ENCODE measurements at places on chromosomes 5 and 9.

DNA sequence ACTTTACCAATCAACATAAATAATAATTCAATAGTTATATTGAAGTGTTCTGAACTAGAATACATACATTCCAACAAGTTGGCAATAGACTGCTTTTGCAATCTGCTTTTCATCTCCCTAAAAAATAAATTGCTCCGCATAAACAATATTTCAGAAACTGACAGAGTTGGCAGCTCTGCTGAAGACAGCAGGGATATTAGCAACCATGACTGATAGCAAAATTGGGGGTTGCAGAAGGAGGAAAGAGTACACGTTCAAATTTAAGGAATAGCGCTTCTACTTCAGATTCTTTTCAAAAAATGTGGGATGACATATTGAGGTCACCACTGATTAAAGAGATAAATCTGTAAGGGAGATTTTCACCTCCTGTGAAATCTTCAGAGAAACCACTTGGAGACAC is 521.2 kb downstream of the DTWD2 start:
- no peak for DNase-seq

GRCh38 chr9:91085517-91086291 is 276.0 kb downstream of the AUH start:
- no peak for DNase-seq

DNA sequence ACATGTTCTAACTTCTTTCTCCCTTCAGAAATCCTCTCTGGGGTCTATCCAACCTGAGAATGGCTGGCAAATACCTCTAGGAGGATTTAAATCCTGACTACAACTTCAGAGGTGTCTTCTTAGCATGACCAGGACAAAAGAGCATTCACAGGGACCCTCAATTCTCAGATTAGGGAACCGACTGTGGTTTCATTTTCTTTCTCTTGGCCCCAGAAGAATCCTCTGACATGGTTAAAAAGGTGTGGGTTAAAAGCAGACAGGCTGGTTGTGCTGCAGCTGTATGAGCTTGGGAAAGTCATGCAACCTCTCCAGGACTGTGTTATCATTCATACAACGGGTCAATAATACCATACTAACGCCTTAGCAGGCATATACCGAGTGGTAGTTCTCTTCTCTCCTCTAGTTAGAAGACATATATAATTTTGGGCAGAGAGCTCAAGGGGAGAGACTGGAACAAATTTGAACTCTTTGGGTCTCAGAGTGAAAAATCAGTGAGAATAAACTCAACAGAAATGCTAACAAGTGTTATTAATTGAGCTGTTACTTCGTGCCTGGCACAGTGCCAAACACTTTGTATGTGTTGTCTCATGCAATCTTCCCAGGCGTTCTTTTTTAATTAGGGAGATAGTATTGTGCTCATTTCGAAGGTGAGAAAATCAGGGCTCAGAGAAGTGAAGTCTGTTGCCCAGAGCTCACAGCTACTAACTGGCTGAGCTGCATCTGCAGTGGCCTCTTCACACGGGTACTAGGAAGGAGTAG is 35.2 kb downstream of the INSYN2B start:
- DNase-seq: no peak

- no peak for DNase-seq
These were observed 4.1 kb downstream of the PTCD2 start for GRCh38 chr5:72324189-72324825.

DNA sequence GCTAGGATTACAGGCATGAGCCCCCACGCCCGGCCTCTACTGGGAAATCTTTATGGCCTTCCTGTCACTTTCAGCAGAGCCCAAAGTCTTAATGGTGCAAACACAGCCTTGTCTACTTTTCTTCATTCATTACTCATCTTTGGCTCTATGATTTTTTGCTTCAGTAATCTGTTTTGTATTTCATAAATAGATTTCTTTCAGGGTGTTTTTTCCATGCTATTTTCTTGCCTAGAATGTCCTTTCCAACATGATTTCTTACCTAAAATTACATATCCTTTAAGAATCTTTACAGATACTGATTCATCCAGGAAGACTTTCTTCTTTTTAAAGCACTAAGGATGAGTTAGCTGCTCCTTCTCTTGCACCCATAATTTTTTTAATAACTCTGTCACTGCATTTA is 213.0 kb downstream of the TAF11L14 start:
- DNase-seq: no peak

GRCh38 chr9:99192786-99193465 is 28.8 kb downstream of the ALG2 start:
- no peak for DNase-seq

GRCh38 chr5:79954620-79955019 is 36.4 kb downstream of the MTX3 start:
- no peak for DNase-seq

DNA sequence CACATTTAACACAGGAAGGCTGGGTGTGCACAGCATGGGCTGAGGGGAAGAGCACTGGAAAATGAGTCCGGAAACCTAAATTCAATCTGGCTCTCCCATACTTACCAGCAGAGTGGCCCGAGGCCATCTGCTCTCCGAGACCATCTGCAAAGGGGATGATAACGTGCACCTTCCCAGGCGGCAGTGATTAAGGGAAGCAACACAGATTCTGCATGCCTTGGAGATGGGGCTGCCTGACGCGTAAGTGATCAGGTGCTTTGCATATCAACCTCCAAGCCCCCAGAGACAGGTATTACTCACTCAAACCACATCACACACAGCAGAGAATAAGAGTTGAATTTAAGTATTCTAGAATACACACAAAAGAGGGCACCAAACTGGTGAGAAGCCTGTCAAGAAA is 9.1 kb downstream of the EPB41L4B start:
- no peak for DNase-seq

GRCh38 chr5:147504011-147504410 is 5.9 kb downstream of the DPYSL3 start:
- no peak for DNase-seq

DNA sequence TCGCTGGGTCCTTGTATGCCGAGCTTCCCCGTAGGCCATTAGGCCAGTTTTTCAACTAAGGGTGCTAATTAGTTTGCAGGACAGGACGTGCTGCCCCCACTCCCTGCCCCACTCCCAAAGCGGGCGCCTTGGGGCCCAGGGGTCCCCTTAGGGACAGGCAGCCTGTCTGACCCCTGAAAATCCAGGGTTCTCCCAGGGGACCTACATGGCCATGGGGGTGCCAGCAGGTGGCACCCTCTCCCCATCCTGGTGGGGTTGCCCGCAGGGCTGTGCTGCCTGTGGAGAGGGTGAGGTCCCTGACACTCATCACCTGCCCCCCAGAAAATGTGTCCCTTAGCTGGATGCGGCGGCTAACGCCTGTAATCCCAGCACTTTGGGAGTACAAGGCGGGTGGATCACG is 8.5 kb upstream of the CCDC187 start:
- peak; percentile 31 for DNase-seq

- no peak for DNase-seq
These were observed 110.4 kb downstream of the SEMA6A start for GRCh38 chr5:116464144-116464708.

GRCh38 chr9:127330501-127330900 is 65.9 kb downstream of the GARNL3 start:
- DNase-seq: no peak

- no peak for DNase-seq
These were observed 29.8 kb downstream of the ANKRD33B start for GRCh38 chr5:10593531-10594181.

- DNase-seq: no peak
These were observed 621.2 kb upstream of the CDH6 start for GRCh38 chr5:30572279-30572678.

DNA sequence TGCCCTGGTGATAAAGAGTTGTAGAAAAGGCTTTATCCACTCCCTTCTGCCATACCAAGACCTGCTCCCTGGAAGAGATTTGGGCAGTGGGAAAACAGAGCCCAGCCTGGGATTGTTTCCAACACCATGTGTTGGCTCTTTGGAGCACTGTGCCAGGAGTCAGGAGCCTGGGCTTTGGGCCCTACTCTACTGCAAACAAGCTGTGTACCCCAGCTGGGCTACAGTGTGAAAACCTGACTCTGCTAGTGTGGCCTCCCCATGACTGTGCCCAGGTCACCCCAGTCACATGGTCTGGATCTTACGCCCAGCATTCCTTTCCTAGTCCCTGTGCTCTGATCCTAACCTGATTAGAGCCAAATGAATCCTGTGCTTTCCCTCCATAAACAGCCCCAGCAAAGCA is 39.3 kb upstream of the SHB start:
- no peak for DNase-seq

DNA sequence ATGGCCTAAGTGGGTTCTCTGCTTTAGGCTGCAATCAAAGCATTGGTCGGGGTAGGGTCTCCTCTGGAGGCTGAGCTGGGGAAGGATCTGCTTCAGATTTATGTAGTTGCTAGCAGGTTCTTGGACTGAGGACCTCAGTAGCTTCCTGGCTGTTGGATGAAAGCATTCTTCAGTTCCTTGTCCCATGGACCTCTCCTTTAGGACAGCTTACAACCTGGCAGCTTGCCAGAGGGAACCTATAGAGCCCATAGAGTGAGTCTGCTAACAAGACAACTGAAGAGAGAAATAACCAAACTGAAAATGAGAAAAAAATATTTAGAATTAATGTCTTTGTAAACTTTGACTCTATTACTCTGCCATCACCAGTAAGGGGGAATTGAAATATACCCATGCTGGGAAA is 12.4 kb downstream of the MRPS30 start:
- DNase-seq: no peak

DNA sequence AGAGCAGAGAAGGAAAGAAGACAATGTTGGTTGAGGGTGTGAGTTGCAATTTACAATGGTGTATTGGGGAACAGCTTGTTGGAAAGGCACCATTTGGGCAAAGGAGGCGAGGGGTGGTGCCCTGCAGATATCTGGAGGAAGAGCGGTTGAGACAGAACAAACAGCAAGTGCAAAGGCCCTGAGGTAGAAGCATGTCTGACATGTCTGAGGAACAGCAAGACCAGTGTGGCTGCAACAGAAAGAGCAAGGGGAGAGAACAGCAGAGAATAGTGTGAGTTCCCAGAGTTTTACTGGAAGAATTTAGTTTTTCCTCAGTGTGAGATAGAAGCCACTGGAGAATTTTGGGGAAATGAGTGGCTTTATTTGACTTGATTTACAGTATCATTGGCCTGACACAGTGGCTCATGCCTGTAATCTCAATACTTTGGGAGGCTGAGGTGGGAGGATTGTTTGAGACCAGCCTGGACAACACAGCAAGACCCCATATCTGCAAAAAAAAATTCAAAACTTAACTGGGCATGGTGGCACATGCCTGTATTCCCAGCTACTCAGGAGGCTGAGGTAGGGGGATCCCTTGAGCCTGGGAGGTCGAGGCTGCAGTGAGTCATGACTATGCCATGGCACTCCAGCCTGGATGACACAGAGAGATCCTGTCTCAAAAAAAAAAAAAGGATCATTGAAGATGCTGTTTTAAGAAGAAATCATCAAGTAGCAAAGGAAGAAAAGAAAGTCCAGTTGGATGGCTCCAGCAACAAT is 13.6 kb downstream of the CMBL start:
- DNase-seq: no peak

DNA sequence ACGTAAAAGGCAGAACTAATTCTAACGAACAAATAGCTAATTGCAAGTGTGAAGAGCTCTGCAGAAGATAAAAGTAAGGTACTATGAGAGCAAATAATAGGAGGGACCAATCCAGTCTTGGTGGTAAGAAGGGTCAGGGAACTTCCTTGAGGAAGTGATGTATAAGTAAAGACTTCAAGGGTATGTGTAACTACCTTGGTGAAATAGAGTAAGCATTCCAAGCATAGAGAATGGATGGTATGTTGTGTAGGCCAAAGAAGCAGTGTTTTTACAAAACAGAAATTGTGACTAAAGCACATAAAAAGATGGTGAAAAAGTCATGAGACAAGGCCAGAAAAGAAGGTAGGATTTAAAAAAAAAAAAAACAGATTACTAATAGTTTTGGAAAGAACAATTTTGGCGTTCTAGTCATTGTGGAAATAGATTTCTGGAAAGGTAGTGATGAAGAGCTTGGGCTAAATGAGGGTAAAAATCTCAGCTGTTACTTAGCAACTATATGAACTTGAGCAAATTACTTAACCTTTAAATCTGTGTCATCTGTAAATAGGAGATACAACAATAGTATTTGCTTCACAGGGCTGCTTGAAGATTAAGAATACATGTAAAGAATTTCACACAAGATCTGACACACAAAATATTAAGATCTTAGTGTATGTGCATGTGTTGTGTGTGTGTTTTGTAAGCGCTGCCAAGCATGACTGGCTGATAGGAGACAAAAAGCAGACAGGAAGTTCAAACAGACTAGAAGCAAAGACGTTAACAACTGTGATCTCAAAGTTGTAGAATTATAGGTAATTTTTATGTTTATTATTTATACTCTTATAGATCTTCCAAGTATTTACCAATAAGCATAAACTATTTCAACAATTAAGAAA is 73.5 kb downstream of the NR6A1 start:
- DNase-seq: no peak

All from NCI-H146 (cell line).